Mesenteric fat pad (tissue), 1 donor: ENCODE measurements at places on chromosomes 13 and 19.

DNA sequence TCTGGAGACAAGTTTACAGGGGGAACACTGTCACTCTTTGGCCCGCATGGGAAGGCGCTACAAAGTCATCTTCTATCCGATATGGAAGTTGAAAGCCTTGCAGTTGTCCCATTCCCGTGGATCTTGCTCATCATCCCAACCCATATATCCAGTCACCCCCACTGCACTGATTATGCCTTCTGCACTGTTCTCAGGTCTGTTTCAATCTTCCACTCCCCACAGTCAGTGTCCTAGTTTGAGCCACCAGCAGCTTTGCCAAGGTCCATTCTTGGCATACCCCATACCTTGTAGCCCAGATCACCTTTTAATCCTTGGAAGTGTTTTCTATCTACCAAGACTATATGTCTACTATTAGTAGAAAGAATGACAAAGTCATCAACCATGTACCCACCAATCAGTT, 88.1 kb downstream of the MIPEP start:
- no peak for DNase-seq

DNA sequence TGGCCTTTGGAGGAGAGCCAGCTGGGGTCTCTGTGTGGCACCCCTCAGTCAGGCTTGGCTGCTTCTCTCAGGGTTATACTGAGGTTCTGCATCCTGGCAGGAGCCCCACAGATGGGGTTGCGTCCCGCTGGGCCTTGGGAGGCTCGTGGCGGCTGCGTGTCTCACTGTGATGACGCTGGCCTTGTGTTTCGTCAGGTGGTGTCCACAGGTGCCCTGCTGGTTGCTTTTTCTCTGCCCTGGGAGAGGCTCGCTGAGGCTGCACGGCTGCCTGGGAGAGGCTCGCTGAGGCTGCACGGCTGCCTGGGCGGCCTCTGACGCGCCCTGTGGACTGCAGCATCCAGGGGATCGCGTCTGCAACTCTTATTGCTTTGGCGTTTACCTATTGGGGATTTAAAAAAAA, 15.4 kb downstream of the DOT1L start:
- DNase-seq, result no peak

- no peak for DNase-seq
Measured at GRCh38 chr13:21069561-21070004, 8.2 kb upstream of the LATS2 start.

- no peak for DNase-seq
Measured at GRCh38 chr13:91115776-91116175, 231.7 kb upstream of the MIR17HG start.

GRCh38 chr19:48102870-48103751, 7.5 kb downstream of the PLA2G4C start:
- no peak for DNase-seq

DNA sequence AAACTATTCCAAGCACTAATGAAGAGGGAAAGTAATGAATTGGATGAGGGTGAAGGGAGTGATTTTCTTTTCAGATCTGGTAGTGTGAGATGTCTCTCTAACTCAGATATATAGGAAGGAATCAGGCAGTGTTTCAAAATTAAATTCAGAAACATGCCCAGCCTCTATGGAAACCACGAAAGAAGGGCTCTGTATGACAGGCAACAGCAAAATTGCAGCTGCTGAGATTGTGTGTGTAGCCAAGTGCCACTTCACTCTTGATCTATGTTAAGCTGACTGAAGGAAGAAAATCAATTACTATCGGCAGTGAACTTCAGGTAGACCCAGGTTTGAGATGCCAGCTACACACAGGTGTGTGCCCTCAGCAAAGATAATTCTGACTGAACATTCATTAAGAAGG, 387.4 kb downstream of the PCDH9 start:
- DNase-seq, result no peak

DNA sequence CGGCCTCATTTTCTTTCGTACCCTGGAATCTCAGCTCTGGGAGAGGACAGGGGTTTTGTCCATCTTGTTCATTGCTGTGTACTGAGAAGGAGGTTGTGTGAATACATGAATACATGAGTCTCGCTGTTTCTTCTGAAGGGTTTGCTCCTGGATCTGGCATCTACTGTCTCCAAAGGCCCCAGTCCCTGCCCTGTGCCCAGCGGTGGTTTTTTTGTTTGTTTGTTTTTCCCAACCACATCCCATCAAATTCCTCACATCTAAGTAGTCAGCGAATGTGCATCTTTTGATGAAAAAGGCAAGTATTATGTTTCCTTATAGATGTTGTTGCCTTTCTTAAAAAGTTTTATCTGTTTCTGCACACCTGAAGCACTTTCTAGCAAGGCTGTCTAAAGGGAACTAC, 12.5 kb downstream of the DCAF15 start:
- no peak for DNase-seq

- no peak for DNase-seq
Measured at GRCh38 chr13:30364133-30364532, 56.8 kb upstream of the KATNAL1 start.

DNA sequence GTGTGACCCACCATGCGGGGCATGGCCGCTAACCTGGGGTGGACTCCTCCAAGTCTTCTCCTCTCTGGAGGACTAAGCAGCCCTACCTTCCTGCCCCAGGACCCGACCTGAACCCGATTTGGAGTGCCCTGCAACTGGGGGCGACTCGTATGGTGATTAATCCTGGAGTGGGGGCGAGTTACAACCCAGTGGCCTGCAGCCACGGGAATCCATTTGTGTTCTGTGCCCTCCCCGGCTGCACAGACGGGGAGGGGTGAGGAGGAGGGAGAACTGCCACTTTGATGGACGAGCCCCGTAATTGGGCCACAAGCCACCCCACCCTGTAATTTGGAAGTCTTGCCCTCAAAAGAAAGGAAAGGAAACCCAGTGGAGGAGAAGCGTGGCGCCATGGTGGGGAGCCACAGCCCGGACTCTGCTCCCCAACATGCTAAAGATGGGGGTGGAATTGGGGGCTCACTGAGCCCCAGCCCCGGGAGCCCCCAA, 18.0 kb downstream of the PRR36 start:
- DNase-seq, result no peak

GRCh38 chr19:48928164-48929025, 5.1 kb upstream of the DHDH start:
- DNase-seq, result no peak

- DNase-seq, result no peak
Measured at GRCh38 chr13:112702986-112703379, 13.1 kb downstream of the ATP11A start.

GRCh38 chr13:24625870-24626849, 54.0 kb upstream of the ATP12A start:
- DNase-seq, result no peak

DNA sequence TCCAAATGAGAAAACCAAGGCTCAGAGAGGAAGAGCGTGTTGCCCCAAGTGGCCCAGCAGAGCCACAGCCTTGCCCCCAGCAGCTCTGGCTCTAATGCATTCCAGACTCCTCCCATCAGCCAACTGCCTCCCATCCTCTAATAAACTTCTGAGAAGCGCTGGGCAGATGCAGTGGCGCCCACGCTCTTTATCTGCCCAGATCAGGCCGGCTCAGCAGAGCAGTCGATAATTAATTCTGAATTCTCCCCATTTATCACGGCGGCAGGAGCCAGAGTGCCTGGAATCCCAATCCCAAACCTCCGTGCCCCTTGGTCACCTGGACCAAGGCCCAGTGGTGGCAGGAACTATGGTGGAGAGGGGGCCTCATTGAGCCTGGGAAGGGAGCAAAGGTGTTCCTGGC, 13.9 kb downstream of the TINCR start:
- DNase-seq, result no peak

DNA sequence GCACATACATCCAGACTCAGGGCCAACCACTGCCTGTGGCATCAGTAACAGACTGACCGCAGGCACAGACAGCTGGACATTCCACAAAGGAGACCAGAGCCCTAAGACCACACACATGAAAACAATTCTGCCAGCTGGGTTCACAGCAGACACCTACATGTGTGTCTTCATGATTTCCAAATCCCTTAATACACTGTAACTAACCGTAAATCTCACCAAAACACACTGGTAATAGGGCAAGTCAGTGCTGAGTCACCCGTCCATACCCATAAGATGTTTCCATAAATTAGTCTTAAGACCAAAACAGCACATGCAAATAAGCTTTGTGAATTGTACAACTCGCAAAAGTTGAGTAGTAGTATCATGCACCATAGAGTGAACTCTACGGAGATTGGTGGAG, 65.4 kb downstream of the TUBGCP3 start:
- DNase-seq, result no peak

DNA sequence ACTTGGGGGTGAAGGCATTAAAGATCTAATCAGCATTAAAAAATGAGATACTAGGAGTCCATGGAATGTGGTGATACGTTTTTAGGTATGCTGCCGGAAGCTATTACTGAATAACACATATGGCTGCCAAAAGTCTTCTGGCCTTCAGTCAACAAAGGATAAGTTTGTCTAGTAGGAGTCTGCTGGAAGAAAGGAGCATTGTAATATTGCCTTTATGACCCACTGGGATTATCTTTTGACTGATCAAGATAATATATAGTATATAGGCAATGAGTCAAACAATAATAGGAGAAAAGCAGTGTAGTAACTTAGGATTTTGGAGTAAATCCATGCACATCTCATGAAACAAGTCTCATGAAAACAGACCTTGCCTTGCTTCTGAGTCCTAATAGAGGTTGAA, 295.4 kb downstream of the SLITRK6 start:
- no peak for DNase-seq

- no peak for DNase-seq
Measured at GRCh38 chr19:15108145-15108844, 1.1 kb downstream of the SYDE1 start.

DNA sequence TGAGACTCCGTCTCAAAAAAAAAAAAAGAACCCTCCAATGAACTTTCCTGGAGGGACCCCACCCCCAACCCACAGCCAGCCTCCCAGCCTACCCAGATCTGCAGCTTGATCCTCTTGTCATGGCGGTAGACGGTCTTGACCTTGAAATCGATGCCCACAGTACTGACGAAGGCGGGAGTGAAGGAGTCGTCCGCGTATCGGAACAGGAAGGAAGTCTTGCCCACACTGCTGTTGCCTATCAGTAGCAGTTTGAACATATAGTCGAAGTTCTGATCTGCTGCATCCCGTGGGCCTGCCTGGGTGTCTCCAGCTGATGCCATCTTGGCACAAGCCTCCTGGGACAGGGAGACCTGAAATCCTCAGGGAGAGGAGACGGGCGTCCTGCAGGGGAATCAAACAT, 2.4 kb downstream of the RAB3D start:
- DNase-seq, result no peak

GRCh38 chr13:112341976-112342735, 34.0 kb upstream of the SPACA7 start:
- DNase-seq, result peak; percentile 86

GRCh38 chr19:45564131-45564780, 20.3 kb downstream of the OPA3 start:
- DNase-seq, result no peak

DNA sequence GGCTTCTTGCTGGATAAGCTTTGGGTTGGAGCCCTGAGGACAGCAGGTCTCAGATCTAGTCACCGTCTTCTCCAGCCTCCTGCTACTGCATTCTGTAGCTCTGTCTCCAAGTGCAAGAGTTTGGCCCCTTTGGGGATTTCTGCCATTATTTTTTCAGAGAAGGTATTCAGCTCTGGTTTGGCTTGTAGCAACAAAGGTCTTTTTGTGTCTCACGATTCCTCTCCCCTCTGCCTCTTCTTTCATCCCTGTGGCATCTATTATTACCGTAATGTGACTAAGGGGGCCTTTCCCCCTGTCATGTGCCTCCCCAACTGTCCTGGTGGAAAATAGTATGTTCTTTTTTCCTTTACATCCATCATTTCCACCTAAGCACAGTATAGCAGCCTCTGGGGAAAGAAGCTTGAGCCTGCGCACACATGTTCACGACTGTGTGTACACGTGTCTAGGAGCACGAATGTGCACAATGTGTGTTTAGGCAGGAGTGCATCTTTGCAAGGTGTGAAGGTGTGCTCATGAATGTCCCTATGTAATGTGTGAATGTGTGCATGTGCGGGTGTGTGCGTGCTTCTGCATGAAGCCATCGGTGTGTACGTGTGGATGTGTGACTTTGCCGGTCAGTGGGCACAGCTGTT, 273.9 kb downstream of the ZNF536 start:
- peak; percentile 16 for DNase-seq

DNA sequence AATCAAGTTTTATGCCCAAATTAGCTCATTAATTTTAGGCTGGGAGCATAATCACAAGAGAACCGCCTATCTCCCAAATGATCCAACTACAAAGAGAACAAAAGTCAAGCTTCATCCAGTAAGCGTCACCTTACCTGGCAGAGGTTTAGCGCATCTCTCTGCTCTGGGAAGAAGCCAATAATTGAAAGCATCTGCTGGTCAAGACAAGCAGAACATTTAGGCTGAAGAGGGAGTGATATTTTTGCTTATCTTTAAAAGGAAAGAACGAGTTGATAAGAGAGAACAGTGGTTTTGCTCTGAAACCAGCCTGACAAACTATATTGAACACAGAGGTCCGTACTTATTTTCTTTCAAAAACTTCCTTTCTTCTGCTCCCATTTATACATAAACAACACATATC, 242.1 kb downstream of the ENOX1 start:
- DNase-seq, result no peak

DNA sequence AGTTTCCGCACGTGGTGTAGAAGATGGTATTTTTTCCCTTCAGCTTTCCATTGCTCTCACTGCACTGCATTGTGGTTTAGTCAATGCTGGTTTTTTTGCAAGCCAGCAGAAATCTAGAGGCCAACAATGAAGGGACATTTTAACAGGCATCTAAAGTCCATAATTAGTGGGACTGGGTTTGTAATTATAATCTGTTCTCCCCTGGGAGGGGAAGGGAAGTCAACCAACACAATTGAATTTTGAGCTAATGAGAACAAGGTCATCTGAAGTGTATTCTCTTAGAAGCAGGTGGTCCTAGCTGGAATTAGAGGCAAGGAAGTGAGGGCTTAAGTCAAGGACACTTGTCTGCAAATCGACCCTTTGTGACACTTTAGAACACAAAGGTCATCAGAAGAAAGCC, 156.4 kb downstream of the MYO16 start:
- DNase-seq, result no peak

- DNase-seq, result no peak
Measured at GRCh38 chr13:111289251-111289650, 31.2 kb upstream of the TEX29 start.

- no peak for DNase-seq
Measured at GRCh38 chr19:16544473-16545231, 2.4 kb upstream of the CHERP start.

GRCh38 chr13:47696674-47697073, 304.4 kb downstream of the SUCLA2 start:
- no peak for DNase-seq

DNA sequence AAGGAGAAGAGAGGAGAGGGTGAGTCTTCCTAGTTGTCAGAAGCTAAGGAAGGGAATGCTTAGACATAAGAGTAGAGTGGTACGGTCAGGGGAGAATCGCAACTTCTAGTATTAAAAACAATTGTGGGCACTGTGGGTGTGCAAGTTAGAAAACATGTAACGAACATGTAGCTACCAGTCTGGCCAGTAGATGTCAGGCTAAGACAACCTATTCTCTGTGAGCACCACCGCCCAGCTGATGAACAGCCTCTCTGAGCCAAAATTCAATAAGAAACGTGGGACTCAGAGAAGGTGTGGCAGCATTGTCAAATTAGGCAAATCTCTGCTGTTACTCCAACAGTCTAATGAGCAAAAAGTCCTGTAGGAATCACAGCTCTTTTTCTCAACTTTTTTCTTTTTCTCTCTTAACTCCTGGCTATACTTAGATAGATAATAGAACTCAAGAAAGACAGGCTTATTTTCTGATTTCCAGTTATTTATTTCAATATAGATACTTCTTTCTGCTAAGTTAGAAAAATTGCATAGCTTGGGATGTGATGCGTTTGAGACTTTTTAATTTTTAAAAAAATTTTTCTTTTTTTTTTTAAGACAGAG, 186.2 kb downstream of the USP12 start:
- no peak for DNase-seq

- DNase-seq, result no peak
Measured at GRCh38 chr19:55188625-55189024, 8.5 kb upstream of the SYT5 start.
